Temporal lobe (tissue), 4 donors: ENCODE measurements at places on chromosomes 12 and 14. TPM values are rescaled to one million over a fixed set of nuclear protein-coding genes. Genes with fewer than 3 reads are reported as not detected.

The ITGB7 gene
- total RNA-seq: 0.25 TPM

The GALNT16 gene
- total RNA-seq: 8.1 TPM

The CLEC6A gene
- total RNA-seq: not detected

The CNTN1 gene
- total RNA-seq: 376 TPM

The KLRB1 gene
- not detected for total RNA-seq

The ARMH4 gene
- total RNA-seq: 75.0 TPM

The APOLD1 gene
- total RNA-seq: 31.2 TPM

The RNASE1 gene
- total RNA-seq: 8.9 TPM
